ENCODE measurements at places on chromosomes 11 and 22.

- DNase-seq, result no peak
- H3K27ac ChIP-seq, result peak overlapping the region; percentile 92
- peaks cover 51% of the 10 kb centered on the region for H3K36me3 ChIP-seq
- H3K4me3 ChIP-seq, result peak overlapping the region; percentile 89
- peaks cover 34% of the 10 kb centered on the region for H3K4me1 ChIP-seq
These were observed 742 bp upstream of the CASP4 start for GRCh38 chr11:104968856-104969776.

- peak; percentile 34 for DNase-seq
- peak overlapping the region; percentile 93 for H3K27ac ChIP-seq
- peaks cover 4% of the 10 kb centered on the region for H3K27me3 ChIP-seq
These were observed 12.2 kb upstream of the SMPD1 start for GRCh38 chr11:6377902-6378639.

- H3K4me3 ChIP-seq, result no peak overlapping the region
- H3K36me3 ChIP-seq, result no peaks in the 10 kb centered on the region
- H3K27ac ChIP-seq, result no peak overlapping the region
- H3K27me3 ChIP-seq, result peaks cover 6% of the 10 kb centered on the region
- DNase-seq, result no peak
These were observed 54.8 kb upstream of the PRSS23 start for GRCh38 chr11:86745571-86745970.

GRCh38 chr11:38060920-38061319 is 1462.9 kb upstream of the RAG2 start:
- H3K27me3 ChIP-seq, result no peaks in the 10 kb centered on the region
- no peak for DNase-seq
- H3K36me3 ChIP-seq, result no peaks in the 10 kb centered on the region
- H3K4me1 ChIP-seq, result no peaks in the 10 kb centered on the region

DNA sequence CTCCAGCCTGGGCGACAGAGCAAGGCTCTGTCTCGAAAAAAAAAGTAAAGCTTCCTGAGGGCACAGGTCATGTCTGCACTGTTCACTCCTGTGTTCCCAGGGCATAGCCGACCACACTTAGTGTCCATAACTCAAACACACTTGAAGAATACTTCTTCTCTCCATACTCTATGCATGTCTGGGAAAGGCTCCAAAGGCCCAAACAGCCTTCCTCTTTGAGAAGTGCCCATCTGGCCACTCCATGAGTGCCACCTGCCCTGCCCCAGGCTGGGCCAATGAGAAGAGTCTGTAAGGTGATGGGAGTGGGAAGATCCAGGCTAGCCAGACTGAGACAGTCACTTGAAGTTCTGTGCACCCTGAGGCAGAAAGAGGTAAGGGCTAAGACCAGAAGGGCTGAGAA is 24.7 kb downstream of the DGCR2 start:
- DNase-seq, result no peak
- H3K27me3 ChIP-seq, result no peaks in the 10 kb centered on the region
- H3K4me1 ChIP-seq, result peaks cover 2% of the 10 kb centered on the region
- H3K27ac ChIP-seq, result no peak overlapping the region
- H3K36me3 ChIP-seq, result peaks cover 4% of the 10 kb centered on the region

GRCh38 chr11:70906101-70906500 is 346.3 kb downstream of the SHANK2 start:
- H3K36me3 ChIP-seq, result no peaks in the 10 kb centered on the region
- no peak overlapping the region for H3K4me3 ChIP-seq
- DNase-seq, result no peak
- H3K27ac ChIP-seq, result no peak overlapping the region
- no peaks in the 10 kb centered on the region for H3K4me1 ChIP-seq

- no peak overlapping the region for H3K27ac ChIP-seq
- no peak overlapping the region for H3K4me3 ChIP-seq
- H3K4me1 ChIP-seq, result peaks cover 16% of the 10 kb centered on the region
- no peak for DNase-seq
- H3K36me3 ChIP-seq, result no peaks in the 10 kb centered on the region
These were observed 9.0 kb downstream of the RTL6 start for GRCh38 chr22:44489026-44489425.

- peaks cover 10% of the 10 kb centered on the region for H3K4me1 ChIP-seq
- H3K27me3 ChIP-seq, result peaks cover 78% of the 10 kb centered on the region
- no peaks in the 10 kb centered on the region for H3K36me3 ChIP-seq
- no peak for DNase-seq
- H3K27ac ChIP-seq, result no peak overlapping the region
- no peak overlapping the region for H3K4me3 ChIP-seq
These were observed 46.0 kb downstream of the AHNAK start for GRCh38 chr11:62500650-62501030.

- peaks cover 31% of the 10 kb centered on the region for H3K36me3 ChIP-seq
- H3K27me3 ChIP-seq, result no peaks in the 10 kb centered on the region
- no peak overlapping the region for H3K27ac ChIP-seq
- H3K4me1 ChIP-seq, result no peaks in the 10 kb centered on the region
These were observed 28.6 kb downstream of the ALG8 start for GRCh38 chr11:78110830-78111229.

DNA sequence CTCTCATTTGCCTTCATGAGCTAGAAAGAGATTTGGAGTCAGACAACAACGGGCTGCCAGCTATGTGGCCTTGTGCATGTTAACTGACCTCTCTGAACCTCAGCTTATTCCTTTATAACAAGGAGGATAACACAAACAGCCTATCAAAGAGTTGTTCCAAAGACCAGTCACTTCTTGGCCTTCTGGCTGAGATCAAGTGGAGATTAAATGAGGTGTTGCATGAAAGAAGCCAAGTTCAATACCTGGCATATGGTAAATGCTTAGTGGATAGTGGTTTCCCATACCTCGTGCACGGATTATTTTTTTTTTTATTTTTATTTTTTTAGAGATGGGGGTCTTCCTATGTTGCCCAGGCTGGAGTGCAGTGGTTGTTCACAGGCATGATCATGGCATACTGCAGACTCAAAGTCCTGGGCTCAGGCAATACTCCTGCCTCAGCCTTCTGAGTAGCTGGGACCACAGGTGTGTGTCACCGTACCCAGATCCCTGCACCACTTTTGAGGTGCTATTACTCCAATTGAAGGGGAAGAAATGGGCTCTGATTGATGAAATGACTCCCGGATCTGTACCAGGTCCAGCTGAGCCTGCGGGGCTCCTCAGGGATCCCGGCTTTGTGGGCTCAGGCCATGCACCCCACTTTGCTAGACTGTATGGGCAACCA is 4.9 kb downstream of the LGALS1 start:
- DNase-seq, result no peak
- H3K36me3 ChIP-seq, result peaks cover 20% of the 10 kb centered on the region
- peak overlapping the region; percentile 69 for H3K27ac ChIP-seq
- no peaks in the 10 kb centered on the region for H3K27me3 ChIP-seq
- peaks cover 34% of the 10 kb centered on the region for H3K4me1 ChIP-seq

DNA sequence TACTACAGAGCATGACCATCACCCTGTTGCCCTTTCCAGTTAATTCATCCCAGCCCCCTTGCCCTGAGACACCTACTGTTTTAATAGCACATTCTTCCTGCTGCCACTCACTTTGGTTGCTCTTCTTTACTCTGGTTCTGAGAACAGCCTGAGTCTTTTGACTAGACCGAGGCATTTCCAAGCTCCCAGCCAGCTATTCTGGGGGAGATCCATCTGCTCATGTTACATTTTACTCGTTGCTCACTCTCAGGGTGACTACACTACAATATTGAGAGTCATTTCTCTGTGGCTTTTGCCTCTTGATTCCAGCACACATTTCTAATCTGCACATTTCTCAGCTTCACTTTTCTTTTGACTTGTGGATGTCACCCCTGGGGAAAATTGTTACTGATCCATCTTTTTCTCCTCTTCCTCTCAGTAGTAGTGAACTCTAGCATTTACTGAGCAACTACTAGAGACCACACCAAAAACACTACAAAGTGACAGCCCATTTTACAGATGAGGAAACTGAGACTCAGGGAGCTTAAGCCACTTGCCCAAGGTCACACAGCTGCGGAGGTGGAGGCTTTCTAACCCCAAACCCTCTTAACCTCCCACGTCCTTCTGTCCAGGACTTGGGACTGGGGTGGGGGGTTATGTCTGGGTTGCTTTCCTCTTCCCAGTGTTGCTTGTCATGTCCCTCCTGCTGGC is 117.8 kb downstream of the C11orf91 start:
- H3K4me3 ChIP-seq, result no peak overlapping the region
- no peaks in the 10 kb centered on the region for H3K27me3 ChIP-seq
- H3K4me1 ChIP-seq, result no peaks in the 10 kb centered on the region

DNA sequence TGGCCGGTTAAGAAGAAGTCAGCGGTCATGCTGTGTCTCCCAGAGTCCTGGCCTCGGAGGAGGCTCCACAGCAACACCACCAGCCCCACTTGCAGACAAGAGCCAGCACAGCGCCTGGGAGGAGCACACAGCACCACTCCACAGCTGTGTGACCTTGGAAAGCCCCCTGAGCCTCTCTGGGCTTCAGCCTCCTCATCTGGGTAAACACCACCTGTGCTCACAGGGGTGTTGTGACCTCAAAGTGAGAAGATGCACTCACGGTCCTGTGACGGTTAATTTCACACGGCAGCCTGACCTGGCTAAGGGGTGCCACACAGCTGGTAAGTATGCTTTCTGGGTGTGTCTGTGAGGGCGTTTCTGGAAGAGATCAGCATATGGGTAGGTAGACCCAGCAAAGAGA is 54.7 kb downstream of the PHF21B start:
- H3K4me3 ChIP-seq, result no peak overlapping the region
- H3K4me1 ChIP-seq, result no peaks in the 10 kb centered on the region
- DNase-seq, result no peak
- H3K27me3 ChIP-seq, result peaks cover 14% of the 10 kb centered on the region
- H3K27ac ChIP-seq, result no peak overlapping the region

DNA sequence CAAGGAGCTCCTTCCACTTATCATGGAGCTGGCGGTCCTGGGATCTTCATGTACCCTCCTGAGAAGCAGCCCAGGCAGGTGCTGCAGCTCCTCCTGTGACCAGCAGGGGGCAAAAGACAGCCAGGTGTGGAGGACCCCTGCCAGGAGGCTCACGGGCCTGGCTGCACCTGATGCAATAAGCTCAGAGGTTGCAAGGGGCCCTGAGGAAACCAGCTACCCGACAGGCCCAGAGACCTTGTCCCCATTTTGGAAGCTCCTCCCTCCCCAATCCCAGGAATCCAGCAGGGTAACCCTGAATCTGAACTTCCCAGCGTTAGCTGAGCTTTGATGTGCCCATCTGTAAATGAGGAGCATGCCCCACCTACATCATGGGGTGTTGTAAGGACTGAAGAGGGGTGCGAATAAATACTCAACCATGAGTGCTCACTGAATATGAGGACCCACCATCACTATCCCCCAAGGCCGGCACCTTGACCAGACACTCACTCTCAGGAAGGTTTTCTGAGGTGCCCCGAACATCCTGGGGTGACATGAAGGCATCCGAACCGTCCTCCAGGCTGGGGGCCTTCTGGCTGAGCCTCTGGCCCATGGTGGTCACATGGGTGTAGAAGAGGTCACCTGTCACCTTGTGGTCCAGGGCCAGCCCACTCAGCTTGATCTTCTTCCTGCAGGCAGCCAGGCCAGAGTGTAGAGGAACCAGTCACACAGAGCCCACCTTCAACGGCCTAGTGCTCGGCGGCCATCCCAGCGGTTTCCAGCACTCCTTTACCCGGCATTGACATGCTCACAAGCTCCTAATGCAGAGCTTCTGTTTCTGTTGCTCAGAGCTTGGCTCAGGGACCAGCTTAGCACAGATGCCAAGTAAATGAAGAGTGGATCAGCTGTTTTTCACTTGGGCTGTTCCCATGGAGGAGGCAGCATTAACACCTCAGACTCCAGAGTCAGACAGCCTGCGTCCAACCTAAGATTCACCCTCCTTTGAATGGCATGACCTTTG is 21.7 kb downstream of the SLC43A1 start:
- DNase-seq, result peak; percentile 84
- peak overlapping the region; percentile 89 for H3K27ac ChIP-seq
- H3K36me3 ChIP-seq, result peaks cover 30% of the 10 kb centered on the region
- H3K4me1 ChIP-seq, result peaks cover 13% of the 10 kb centered on the region
- no peak overlapping the region for H3K4me3 ChIP-seq

DNA sequence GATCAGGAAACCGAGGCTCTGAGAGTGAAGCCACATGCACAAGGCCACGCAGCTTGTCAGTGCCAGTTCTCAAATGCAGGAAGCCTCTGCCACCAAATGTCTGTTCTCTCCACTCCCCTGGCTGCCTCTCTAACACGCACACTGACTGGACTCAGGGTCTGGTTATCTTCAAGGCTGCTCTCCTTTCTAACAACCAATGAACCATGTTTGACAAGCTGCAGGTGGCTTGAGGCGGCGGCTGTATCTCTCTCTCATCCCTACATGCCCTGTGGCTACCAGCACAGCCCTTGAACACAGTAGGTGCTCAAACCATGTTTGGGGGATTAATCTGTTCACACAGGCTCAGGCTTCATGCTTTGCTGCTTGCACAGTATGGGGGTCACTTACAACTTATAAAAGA is 23.7 kb downstream of the MFNG start:
- DNase-seq, result no peak
- peaks cover 2% of the 10 kb centered on the region for H3K4me1 ChIP-seq
- H3K4me3 ChIP-seq, result no peak overlapping the region
- H3K27me3 ChIP-seq, result no peaks in the 10 kb centered on the region
- peaks cover 31% of the 10 kb centered on the region for H3K36me3 ChIP-seq

GRCh38 chr11:112221274-112221835 is 4.9 kb upstream of the PTS start:
- peaks cover 10% of the 10 kb centered on the region for H3K27me3 ChIP-seq
- H3K4me3 ChIP-seq, result no peak overlapping the region
- no peaks in the 10 kb centered on the region for H3K36me3 ChIP-seq
- peaks cover 15% of the 10 kb centered on the region for H3K4me1 ChIP-seq
- no peak overlapping the region for H3K27ac ChIP-seq

DNA sequence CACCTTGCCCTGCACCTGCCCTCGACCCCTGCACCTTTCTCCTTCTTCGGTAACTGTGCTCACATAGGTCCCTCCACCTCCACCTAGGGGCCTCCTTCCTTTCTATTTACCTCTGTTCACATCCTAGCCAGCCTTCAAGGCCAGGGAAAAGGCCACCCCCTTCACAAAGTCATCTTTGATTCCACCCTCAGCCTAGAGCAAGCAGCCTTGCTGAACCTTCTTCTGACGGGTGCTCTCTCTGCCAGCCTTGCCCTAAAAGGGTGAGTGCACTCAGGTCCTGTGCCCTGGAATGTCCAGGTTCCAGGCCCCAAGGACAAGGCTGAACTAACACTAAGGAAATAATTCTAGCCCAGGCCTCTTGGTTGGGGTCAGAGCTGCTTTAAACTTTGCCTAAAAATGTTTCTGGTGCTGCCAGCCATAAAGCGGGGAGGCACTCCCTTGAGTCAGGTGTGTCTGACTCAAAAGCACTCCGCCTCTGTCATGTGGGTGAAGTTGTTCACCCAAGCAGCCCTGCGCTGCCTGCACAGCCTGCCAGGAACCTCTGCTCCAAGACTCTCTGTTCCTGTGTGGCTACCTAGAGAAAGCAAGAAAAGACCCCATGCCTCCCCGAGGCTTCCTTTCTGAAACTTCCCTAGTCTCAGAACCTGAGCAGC is 9.2 kb upstream of the FAM83F start:
- peaks cover 2% of the 10 kb centered on the region for H3K36me3 ChIP-seq
- H3K27ac ChIP-seq, result peak overlapping the region; percentile 20
- peaks cover 26% of the 10 kb centered on the region for H3K4me1 ChIP-seq
- H3K27me3 ChIP-seq, result peaks cover 51% of the 10 kb centered on the region
- no peak overlapping the region for H3K4me3 ChIP-seq

- no peak overlapping the region for H3K4me3 ChIP-seq
- no peak overlapping the region for H3K27ac ChIP-seq
- no peaks in the 10 kb centered on the region for H3K27me3 ChIP-seq
- no peak for DNase-seq
- H3K36me3 ChIP-seq, result no peaks in the 10 kb centered on the region
These were observed 745.1 kb downstream of the DLG2 start for GRCh38 chr11:84882056-84882455.

All from activated naive CD4-positive, alpha-beta T cell treated with anti-CD3 and anti-CD28 coated beads, Interleukin-2, amount 10 ng/mL, durations not matched to agents 7 days and 5 days (primary cell).